ENCODE measurements at places on chromosomes 1 and 21.

GRCh38 chr1:43817304-43817939 is 110.1 kb downstream of the ST3GAL3 start:
- no peak for DNase-seq

- DNase-seq, result peak; percentile 21
Observed at GRCh38 chr1:63635681-63636080, 42.5 kb downstream of the PGM1 start.

GRCh38 chr1:168803806-168804510 is 75.0 kb upstream of the DPT start:
- no peak for DNase-seq

DNA sequence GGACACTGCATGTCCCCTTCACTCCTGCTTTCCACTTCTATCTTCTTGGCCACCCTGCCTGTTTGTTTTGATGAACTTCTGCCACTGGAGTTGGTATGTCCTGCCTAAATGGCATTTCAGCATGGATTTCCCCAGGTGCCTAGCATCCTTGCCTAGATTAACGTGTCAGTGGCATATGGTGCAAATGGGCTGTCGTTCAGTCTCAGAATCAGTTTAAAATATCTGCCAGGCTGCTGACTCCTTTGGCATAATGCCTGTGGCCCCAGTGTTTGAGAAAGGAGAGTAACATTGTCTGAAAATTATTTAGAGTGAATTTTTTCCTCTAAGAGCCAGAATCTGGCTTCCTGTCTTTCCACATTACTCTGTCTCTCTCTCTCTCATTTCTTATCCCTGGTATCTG is 64.9 kb upstream of the BARHL2 start:
- no peak for DNase-seq

GRCh38 chr1:116806671-116807070 is 52.4 kb downstream of the CD2 start:
- DNase-seq, result no peak

Measured in AG08396 (cell line).